GM23248 (cell line): ENCODE measurements at places on chromosomes 7 and 10.
A peak's percentile ranks its signal among the peaks of the same experiment; 100 is the strongest.

DNA sequence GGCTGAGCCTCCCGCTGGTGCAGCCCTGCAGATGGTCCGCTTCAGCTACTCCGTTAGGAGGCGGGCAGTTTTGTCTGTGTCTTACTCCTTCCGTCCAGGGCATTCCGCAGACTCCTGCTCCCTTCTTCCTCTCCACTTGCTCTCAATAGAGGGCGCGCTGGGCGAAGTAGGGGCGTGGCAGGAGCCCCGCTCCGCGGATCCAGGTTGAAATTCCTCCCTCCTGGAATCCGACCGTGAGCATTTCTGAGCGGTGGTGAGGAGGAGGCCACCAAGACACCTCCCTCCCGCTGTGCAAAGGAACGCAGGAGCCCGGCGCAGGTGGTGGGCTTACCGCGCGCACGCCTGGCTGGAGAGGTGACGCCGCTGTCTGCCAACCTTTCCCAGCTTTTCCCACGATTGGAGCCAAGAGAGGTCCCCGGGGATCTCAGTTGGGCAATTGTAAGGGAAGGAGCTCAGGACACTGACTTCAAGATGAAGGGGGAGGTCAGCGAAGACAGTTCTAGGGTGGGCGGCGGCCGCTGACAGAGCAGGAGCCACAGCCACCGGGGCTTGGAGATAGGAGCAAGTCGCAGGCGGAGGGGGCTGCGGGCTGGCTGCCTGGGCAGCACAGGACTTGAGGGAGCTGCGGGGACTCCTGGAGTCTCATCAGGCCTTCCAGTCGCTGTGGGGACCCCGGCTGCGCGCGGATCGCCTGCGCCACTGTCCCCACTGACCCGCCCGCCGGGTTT, 1011.3 kb downstream of the XPNPEP1 start:
- DNase-seq = peak; percentile 87

DNA sequence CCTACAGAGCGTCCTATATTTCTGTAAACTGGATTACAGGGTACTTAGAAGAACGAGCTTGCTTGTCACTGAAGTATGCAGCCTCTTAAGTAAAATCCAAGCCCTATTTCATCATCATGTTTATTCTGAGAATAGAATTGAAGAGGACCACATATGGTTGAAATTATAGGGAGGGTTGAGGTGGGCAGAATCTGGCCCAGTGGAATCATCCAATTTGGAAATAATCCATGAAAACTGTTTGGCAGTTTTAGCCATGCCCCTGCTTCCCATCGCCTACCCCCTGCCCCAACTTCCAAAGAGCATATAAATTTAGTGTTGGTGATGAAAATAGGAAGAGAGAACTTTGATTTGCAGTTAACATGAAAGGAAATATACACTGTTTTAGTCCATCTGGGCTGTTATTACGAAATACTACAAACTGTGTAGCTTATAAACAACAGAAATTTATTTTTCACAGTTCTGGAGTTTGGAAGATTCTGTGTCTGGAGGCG, 150.4 kb downstream of the PRKG1 start:
- DNase-seq = peak; percentile 86

GRCh38 chr7:33446551-33446950, 317.2 kb downstream of the BBS9 start:
- DNase-seq = no peak

DNA sequence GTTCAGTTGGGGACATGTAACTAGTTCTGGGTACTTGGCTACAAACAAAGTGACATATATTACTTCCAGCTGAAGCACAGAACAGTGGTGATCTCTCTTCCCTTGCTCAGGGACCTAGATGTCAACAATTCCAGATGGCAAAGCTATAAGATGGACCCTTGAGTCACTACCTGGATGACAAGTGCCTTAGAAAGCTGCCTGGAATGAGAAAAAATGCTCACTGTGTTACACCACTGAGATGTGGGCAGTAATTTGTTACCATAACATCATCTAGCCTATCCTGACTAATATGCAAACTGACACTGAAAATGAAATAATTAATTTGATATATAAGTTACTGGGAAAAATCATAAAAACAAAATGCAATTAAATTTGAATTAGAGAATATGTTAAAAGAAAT, 16.4 kb upstream of the CTTNBP2 start:
- no peak for DNase-seq

- peak; percentile 94 for DNase-seq
Observed at GRCh38 chr7:113087071-113087998, 708 bp upstream of the GPR85 start.

DNA sequence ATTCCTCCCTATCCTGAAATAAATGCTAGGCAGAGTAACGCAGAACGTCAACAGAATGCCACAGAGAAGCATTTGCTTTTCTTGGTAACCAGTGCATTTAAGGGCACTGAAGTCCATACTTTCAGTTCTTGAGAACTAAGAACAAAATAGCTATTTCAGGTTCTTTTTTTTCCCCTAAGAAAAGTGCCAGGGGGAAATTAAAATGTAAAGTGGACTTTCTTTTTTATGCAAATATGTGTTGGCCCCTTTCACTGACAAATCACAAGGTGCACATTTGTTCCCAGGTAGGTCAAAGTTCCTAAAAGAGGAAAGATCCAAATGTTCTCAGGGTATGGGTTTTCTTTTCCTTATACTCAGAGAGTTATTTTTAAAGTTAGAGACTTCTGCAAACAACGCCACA, 151.5 kb downstream of the HPSE2 start:
- DNase-seq = no peak

- peak; percentile 48 for DNase-seq
Observed at GRCh38 chr7:142711746-142712616, 37.3 kb upstream of the PRSS1 start.

DNA sequence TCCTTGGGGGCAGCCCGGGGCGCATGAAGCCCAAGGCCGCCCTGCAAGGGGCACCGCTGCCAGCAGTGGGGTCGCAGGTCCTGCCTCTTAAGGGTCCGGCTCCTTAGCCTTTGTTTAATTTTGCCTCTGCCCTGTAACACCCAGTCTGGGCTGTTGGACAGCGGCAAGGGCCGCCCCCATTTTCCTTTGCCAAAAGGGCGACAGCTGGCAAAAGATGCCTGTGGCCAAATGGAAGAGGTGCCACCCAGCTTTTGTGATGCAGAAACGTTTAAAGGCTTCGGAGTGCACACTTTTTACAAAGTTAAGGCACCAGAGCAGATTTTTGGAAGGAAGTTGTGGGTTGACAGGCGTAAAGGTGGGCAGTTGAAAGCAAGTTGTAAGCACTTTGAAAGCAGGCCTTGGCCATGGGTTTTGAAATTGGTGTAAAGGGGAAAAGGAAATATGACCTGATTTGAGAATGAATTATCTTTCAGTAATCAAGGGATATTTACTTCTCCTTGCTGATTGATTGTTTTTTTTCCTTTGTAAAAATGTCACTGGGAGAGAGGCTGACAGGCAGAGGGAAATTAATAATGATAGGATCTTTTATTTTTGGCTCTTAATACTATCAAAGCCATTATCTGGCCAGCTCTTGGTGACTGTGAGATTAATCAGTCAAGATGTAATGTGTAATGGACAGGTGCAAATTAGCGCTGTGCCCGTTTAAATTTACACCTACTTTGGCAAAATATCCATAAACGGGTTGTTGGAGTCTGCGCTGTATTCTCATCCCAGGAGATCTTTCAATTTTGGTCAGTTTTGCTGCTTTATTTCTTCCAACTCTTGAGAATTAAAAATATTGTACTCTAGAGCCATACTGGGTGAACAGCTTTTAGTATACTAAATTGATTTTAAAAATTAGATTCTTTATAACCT, 1.2 kb downstream of the CASD1 start:
- peak; percentile 62 for DNase-seq

GRCh38 chr10:49831352-49832035, 69.4 kb upstream of the OGDHL start:
- DNase-seq = peak; percentile 1

DNA sequence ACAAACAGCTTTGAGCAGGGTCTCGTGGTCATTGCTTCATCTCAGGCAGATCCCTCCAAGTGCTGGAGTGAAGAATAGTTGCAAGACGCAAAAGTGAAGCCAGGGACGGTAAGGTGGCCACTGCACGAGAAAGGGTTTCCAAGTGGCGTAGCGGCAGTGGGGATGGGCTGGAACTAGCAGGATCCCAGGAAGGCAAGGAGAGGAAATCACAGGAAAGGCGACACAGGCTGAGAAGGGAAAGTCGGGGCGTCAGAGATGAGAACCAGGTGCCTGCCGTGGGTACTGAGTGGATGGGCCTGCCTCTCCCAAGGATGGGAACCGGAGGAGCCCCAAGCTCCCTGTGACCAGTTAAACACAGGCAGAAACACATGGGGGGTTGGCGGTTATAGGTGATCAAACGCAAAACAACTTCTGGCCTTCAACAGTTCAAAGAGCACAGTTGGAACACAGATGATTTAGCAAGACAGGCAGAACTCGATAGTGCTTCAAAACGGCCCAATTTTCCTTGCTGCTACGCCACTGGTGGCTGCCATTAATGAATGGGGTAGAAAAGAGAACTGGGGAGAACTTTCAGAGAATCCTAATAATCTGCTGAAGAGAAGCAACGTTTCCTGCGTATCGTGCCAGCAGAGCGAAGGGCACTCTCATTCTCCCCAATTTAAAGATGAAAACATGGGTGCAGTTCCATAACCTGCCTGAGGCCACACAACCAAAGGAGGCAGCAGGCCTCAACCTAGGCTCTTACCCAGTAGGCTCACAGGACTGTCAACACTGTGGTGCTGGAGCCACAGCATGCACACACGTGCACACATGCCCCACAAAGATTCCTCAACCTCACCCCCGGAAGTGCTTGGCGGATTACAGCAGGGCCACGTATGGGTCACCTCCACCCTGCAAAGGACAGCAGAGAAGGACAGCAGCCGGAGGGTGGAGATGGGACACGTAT, 61.9 kb downstream of the MAD1L1 start:
- DNase-seq = no peak

DNA sequence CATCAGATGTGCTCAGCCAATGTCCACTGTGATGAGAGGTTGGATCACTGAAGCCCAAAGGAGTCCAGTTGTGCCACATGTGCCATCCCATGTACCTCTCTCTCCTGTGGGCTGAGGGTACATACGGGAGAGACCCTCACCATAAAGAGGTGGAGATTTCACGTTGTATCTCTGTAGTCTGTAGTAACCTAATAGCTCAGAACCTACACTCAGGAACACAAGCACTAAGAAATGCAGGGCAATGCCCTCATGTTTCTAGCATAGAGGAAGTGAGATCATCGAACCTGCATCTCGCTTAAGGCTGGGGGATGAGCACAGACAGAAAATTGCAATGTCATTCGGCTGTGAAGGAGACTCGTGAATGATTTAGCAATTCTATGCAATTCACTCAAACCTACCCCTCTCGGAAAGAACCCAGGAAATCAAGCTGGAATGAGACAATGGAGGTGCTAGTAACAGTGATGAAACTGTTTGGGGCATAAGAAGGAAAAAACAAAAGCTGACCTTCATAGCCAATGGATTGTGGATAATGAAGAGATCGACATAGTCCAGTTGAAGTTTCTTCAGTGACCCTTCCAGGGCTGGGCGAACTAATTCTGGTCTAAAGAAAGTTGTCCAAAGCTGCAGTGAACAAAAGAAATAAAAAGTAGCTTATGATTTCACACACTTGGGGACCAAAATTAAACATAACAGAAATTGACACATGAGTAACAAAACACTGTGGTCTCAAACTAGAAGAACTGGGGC, 80.3 kb upstream of the UCN3 start:
- DNase-seq = peak; percentile 79

GRCh38 chr10:106111246-106111645, 1053.3 kb downstream of the SORCS1 start:
- DNase-seq = peak; percentile 21

DNA sequence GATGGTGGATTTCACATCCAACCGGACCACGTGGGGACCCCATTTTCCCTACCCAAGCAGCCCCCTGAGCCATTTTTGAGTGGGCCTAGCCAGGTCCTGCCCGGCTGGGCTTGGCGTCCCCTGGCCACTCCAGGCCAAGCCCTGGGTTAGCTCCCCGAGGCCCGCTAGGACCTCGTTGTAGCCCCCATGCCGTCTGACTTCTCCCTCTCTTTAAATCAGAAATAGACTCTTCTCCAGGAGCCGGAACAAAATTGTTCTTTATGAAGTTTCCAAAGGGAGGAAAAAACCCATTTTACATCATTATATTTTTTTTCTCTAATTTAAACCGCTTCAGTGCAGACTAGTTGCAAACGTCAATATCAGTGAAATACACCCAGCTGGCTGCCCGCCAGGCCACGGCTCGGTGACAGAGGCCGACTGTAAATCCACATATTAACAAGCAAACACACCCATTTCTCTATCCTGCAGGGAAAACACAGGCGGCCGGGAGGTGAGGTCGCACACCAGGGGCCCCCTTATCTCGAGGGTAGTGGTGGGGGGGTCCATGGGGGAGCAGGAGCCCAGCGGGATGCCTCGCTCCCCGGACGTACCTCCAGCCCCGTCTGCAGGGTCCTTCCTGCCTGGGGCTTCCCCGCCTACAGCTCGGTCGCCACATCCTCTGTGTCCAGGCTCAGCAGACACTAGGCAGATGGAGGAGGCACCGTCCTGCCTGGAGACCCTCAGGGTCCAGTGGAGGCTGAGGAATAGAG, 72.7 kb downstream of the ELFN1 start:
- DNase-seq = peak; percentile 51

GRCh38 chr10:80472234-80473095, 18.4 kb downstream of the TSPAN14 start:
- DNase-seq = peak; percentile 76

- DNase-seq = peak; percentile 20
Observed at GRCh38 chr7:139488810-139489209, 5.3 kb upstream of the KLRG2 start.

GRCh38 chr10:133400624-133401424, 6.9 kb downstream of the MTG1 start:
- no peak for DNase-seq

DNA sequence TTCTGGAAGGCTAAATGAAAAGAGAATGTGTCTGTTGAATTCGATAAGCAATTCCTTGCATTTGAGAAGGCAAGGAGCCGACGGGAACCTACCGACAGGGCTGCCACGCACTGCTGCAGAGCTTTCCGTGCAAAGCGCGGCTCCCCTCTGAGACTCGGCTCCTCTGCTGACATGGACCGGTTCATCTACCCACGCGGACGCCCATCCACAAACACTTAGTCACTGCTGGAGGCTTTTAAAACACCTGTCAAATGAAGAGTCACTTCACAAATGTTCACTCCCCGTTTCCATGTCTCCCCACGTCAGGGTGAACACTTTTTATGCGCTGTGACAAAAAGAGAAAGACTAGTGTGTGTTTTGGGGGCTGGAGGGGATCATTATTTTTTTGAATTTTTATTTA, 32.0 kb downstream of the AMZ1 start:
- DNase-seq = no peak

DNA sequence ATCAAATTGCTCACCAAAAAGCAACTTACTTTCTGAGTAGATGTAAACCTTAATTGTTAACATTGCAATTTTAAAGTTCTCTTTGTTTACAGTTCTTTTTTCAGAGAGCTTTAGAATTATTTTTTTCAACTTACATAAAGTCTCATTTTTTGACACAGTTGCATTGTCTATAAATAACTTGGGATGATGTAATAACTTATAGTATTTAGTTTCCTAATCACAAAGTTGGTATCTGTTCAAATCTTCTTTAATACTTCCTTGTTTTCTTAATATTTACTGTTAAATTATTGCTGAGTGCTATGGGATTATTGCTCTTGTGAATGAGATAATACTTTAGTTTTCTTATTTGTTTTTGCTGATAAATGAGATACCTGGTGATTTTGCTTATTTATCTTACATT, 18.9 kb upstream of the SUV39H2 start:
- DNase-seq = peak; percentile 40
